ENCODE measurements at places on chromosomes 2 and 18.

DNA sequence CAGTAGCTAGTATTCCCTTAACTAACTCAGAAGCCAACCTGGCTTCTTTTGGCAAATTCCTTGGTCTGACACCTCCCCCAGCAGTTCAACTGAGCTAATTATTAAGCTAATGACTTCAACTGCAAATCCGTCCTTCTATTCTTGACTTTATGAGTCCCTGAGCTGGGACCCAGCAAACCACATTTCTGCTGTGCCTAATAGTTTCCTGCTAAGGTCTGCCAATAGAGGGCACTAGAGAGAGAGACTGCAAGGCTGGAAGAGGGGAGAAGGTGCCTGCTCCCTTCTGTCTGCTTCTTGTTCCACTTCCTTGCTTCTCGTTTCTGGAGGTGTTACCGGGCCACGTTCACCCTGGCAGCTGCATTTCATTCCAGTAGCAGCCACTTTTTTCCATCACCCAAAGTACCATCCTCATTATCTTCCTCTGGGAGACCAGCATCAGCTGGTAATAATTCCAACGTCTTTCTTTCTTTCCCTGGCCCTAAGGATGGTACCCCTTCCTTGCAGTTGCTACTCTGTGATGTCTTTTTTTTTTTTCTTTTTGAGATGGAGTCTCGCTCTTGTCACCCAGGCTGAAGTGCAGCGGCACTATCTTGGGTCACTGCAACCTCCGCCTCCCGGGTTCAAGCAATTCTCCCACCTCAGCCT is 352.0 kb downstream of the TNS1 start:
- H3K4me1 ChIP-seq: peaks cover 9% of the 10 kb centered on the region
- DNase-seq: peak; percentile 42
- no peak overlapping the region for H3K27ac ChIP-seq

DNA sequence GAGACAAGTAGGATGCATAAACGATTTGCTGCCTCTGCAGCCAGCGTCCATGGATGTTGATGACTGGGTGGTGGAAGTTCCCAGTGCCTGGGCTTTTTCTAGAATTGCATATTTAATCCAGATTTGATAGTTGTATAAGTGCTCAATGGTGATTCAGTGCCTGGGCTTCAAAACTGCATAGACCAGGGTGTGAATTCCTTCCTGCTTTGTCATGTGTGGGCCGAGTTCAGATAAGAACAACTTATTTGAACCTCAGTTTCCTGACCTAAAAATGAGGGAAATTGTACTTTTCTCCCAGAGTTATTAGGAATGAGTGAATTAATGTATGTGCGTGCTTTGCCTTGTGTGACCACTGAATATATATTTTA is 154.6 kb downstream of the WDSUB1 start:
- no peak for DNase-seq
- H3K27ac ChIP-seq: no peak overlapping the region
- H3K27me3 ChIP-seq: no peaks in the 10 kb centered on the region
- H3K4me1 ChIP-seq: no peaks in the 10 kb centered on the region

DNA sequence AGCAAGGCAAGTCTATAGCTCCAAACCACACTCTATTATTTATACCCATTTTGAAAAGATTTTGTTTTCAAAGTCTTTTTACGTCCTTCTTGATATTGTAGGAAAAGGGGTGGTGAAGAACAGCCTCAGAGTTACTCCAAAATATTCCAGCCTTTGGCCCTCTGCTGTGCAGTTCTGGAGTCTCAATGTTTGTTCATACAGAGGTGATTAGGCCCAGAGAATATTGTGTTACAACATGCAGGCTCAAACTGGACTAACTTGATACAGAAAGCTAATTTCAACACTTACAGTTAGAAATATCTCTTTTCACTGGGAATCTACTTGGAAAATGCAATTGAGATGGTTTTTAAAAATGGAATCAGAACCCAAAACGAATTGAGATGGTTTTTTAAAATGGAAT is 40.4 kb upstream of the SLC25A52 start:
- no peaks in the 10 kb centered on the region for H3K27me3 ChIP-seq
- no peaks in the 10 kb centered on the region for H3K36me3 ChIP-seq
- no peak overlapping the region for H3K4me3 ChIP-seq
- no peak for DNase-seq
- no peak overlapping the region for H3K27ac ChIP-seq

- no peak for DNase-seq
- no peak overlapping the region for H3K27ac ChIP-seq
- no peaks in the 10 kb centered on the region for H3K4me1 ChIP-seq
- no peaks in the 10 kb centered on the region for H3K36me3 ChIP-seq
- H3K27me3 ChIP-seq: no peaks in the 10 kb centered on the region
Measured at GRCh38 chr2:65960953-65961352, 474.0 kb upstream of the MEIS1 start.

- H3K4me3 ChIP-seq: no peak overlapping the region
- no peaks in the 10 kb centered on the region for H3K36me3 ChIP-seq
- H3K27me3 ChIP-seq: no peaks in the 10 kb centered on the region
- H3K27ac ChIP-seq: no peak overlapping the region
Measured at GRCh38 chr2:51105811-51106210, 73.9 kb upstream of the NRXN1 start.

DNA sequence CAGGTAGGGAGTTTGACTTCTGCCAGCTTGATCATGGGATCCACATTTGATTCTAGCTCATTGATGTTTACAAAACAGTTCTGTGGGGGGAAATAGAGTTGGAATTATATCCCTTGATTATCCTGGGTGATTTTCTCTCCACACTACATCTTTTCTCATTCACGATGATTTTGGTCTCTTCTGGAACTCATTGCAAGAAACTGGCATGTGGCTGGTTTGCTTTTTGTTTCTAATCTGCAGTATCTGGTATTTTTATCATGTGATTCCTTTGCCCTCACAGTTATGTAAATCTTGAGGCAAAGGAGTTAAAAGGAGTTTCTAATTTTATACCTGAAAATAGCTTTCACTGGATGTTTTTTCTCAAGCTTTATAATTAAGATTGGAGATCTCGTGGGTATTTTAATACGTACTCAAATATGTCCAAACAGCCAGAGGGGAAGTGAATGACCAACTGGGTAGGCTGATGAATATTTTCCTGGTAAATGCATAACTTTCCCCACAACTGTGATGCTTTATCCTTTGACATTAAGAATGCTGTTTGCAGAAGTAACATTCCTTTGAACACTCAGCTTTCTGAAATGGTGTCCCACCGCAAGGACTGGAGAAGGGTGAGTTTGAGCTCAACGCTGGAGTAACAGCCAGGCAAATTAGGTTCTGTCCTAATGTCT is 502.9 kb upstream of the ZEB2 start:
- no peaks in the 10 kb centered on the region for H3K36me3 ChIP-seq
- H3K4me3 ChIP-seq: no peak overlapping the region
- no peak for DNase-seq

GRCh38 chr2:128311216-128311754 is 7.4 kb downstream of the HS6ST1 start:
- peaks cover 7% of the 10 kb centered on the region for H3K36me3 ChIP-seq
- H3K27me3 ChIP-seq: no peaks in the 10 kb centered on the region
- DNase-seq: no peak
- peaks cover 35% of the 10 kb centered on the region for H3K4me1 ChIP-seq
- no peak overlapping the region for H3K27ac ChIP-seq
- no peak overlapping the region for H3K4me3 ChIP-seq

DNA sequence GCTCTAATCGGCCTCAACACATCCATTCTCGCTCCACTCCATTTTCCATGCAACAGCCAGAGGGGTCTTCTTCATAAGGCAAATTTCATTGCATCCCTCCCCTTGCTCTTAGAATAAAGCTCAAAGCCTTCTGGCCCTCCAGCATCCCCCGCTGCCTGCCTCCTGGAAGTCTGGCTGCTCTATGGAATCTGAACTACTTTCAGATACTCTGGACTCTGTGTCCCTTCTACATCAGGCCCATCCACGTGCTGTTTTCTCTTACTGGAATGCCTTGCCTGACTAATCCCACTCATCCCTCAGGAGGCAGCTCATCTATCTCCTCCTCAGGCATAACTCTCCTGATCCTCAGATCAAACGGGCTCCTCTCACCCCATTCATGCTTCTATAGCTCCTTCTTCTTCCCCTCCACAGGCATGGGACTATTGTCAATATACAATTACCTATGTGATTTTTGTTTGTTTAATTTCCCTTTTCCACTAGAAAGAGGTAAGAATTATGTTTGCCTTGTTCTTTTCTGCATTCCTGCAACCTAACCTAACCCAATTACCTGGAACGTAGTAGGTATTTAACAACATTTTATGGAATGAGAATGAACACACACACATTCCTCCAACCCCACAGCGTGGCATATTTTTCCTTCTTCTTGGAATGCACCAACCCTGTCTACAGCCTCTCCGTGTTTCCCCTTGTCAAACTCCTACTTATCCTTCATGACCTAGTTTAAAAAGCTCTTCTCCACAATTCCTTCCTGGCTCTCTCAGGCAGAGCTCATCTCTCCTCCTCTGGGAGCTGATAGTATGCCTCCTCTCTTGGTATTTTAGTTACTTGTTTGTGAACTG is 49.5 kb downstream of the LBH start:
- peaks cover 37% of the 10 kb centered on the region for H3K4me1 ChIP-seq
- no peaks in the 10 kb centered on the region for H3K27me3 ChIP-seq
- no peak for DNase-seq

GRCh38 chr2:212173756-212174510 is 364.7 kb downstream of the ERBB4 start:
- H3K36me3 ChIP-seq: no peaks in the 10 kb centered on the region
- H3K4me1 ChIP-seq: no peaks in the 10 kb centered on the region
- no peak overlapping the region for H3K27ac ChIP-seq
- H3K27me3 ChIP-seq: no peaks in the 10 kb centered on the region

- H3K36me3 ChIP-seq: no peaks in the 10 kb centered on the region
- no peaks in the 10 kb centered on the region for H3K27me3 ChIP-seq
- H3K4me1 ChIP-seq: no peaks in the 10 kb centered on the region
- no peak for DNase-seq
- no peak overlapping the region for H3K27ac ChIP-seq
Measured at GRCh38 chr2:195756218-195756942, 99.4 kb downstream of the SLC39A10 start.

- no peak overlapping the region for H3K27ac ChIP-seq
- H3K36me3 ChIP-seq: no peaks in the 10 kb centered on the region
- DNase-seq: no peak
- H3K4me3 ChIP-seq: no peak overlapping the region
- H3K4me1 ChIP-seq: no peaks in the 10 kb centered on the region
- H3K27me3 ChIP-seq: no peaks in the 10 kb centered on the region
Measured at GRCh38 chr2:41038408-41038807, 586.5 kb upstream of the SLC8A1 start.

DNA sequence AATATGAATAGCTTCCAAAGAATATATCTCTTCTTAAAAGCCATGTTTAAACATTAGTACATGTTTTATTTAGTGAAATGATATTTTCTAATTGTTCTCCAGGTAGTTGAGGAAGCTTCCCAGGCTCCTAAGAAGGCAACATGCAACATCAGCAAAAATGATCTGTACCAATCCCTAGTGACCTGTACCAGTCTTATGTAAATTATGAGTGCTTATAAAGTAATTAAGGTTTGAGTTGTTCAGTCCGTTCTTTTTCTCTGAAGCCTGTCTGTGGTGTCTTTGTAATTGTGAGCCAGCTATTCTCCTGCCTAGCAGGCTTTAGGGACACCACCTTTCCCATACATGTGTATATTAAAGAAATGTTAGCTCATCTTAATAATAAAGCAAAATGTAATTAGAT is 98.2 kb downstream of the PKP4 start:
- H3K27ac ChIP-seq: no peak overlapping the region
- no peaks in the 10 kb centered on the region for H3K27me3 ChIP-seq
- H3K36me3 ChIP-seq: no peaks in the 10 kb centered on the region
- H3K4me3 ChIP-seq: no peak overlapping the region
- no peak for DNase-seq

- no peak overlapping the region for H3K27ac ChIP-seq
- H3K4me3 ChIP-seq: no peak overlapping the region
- H3K4me1 ChIP-seq: no peaks in the 10 kb centered on the region
- peaks cover 17% of the 10 kb centered on the region for H3K27me3 ChIP-seq
- no peaks in the 10 kb centered on the region for H3K36me3 ChIP-seq
Measured at GRCh38 chr2:98334439-98335078, 11.7 kb upstream of the CNGA3 start.

GRCh38 chr2:11446733-11447248 is 19.2 kb downstream of the E2F6 start:
- no peaks in the 10 kb centered on the region for H3K27me3 ChIP-seq
- peaks cover 52% of the 10 kb centered on the region for H3K36me3 ChIP-seq
- no peak overlapping the region for H3K27ac ChIP-seq
- DNase-seq: peak; percentile 63
